ENCODE measurements at places on chromosomes 5 and 9.

GRCh38 chr5:179812135-179812825, 5.6 kb upstream of the MGAT4B start:
- DNase-seq: no peak

- DNase-seq: no peak
Measured at GRCh38 chr5:153988510-153988909, 50.2 kb downstream of the FAM114A2 start.

DNA sequence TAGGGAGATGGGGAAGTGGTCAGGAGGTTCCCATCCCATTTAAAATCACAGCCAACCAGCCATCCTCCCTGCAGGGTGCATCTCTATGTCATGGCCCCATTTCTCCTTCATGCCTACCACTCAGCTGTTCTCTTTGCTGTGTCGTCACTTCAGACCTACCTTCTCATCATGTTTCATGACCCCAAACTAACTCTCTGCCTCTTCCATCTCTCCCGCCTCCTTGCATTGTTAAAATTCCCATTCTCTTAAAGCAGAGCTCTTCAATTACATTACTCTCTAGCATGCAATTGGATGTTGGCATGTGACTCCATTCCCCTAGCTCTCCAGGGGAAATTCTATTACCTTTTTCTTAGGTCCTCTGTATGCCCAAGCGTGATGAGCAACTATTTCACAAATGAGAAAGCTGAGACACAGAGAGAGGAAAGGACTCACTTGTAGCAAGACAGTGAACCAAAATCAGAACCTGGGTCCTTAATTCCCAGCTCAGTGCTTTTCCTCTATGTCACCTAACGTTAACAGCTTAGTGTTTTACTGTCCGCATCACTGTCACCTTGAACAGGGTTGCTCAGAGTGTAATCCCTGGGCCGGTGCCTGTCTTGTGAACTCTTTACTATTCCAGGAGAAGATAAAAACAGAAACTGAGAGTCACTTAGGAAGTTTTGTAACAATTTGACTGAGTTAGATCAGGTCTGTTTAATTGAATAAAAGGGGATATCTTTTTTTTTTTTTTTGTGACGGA, 28.1 kb downstream of the PDE6A start:
- no peak for DNase-seq

DNA sequence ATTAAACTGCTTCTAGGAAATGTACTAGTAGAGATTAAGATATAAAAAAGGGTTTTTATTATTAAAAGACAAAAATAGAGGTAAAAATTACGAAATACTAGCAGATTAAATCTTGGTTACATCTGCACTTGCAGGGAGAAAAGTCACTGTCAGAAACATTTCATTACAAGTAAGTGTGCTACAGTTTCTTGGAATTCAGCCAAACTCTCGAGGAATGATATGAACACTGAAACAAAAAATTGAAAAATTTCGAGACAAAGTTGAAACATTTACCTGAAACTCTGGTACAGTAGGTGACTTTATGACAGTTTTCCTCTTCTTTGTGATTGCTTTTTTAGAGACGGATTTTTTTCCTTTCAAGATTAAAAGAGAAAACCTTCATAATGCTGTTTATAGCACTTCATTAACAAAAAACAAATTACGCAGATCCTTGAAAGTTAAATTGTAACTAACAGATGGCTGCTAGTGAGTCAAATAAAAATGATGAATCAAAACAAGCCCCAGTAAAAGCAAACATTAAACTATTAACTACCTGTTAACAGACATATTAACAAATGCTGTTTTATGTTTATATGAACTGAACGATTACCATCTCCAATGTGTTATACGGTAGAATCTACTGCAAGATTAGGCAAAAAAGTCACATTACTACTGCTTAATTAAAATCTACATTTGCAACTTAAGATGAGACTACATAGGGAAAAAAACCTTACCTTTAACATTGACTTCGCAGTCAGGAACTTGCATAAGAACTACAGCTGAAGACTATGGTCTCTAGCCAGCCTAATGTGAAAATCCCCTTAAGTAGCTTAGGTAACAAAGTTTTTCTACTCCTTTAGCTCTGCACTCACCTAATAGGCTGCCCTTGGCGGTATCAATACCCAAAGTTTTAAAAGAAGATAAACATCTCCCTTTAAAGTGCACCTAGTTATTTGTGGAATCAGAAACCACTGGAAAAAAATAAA, 61.4 kb downstream of the RANBP6 start:
- DNase-seq: no peak

DNA sequence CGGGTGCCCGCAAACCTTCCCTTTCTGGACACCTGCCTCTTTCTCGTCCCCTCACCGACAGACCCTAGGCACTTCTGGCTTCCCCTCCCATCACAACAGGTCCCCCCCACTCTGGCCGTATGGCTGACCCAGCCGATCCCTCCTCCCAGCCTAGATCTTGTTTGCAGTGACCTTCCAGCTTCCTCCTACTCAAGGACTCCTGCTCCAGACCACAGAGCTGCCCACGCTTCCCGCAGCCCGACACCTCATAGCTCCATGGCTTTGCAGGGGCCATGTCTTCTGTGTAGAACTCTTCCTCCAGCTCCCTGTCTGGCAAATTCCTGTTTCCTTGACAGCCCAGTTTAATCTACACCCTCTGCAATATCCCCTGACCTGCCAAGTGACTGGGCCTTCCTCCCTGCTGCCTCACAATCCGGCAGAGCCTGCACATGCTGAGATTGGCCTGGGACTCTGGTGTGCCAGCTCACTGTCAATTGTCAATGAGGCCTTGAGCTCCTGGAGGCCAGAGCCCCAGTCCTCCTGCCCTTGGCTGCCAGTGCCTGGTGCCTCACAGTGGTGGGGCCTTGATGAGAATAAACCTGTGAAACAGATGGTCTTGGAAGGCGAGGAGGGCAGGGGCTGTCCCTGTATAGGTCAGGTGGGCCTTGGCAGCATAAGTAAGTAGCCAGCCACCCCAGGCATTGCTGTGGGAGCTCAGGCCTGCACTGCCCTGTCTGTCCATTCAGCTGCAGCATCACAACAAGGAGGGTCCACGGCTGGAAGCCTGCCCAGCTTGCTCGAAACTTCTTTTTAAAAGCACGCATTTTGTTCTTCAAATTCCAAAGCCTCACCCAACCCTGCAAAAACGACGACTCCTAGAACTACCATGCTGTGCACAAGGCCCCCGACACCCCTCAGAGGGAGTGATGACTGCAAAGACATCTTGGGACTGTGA, 50.5 kb downstream of the GADD45G start:
- no peak for DNase-seq

DNA sequence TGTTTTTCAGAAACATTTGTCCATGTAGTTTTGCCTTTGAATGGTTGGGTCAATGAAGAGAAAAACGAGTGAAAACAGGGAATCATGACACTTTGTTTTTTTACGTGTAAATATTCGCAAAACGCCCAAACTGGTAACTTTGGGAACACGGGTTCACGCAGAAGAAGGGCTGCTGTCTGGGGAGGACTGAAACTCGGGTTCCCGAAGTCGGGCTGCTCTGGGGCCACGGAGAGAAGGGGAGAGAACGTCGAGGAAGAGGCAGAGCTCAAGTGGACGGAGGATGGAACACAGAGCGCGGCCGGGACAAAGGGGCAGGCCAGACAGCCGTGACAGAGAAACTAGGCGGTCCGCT, 478 bp upstream of the SETD9 start:
- DNase-seq: no peak

GRCh38 chr9:19149230-19149629, 21.9 kb upstream of the PLIN2 start:
- DNase-seq: no peak

DNA sequence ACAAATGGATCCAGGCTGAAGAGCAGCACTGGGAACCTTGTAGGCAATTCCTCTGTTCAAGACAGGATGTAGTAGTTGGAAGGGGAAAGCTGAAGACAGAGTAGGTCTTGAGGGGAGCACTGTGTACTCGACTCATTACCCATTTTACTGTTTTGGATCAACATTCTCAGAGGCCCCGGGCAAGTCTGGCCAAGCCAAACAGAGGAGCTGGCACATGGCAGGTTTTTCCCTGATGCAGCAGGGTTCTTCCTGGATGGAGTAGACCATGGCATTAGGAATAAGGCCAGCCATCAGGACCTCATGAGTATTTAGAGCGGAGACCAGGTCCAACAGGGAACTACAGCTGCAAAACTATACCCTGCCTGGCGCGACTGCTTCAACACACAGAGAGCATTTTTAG, 4.4 kb downstream of the SVEP1 start:
- DNase-seq: no peak

- no peak for DNase-seq
Measured at GRCh38 chr5:174057206-174057605, 11.7 kb downstream of the NSG2 start.

DNA sequence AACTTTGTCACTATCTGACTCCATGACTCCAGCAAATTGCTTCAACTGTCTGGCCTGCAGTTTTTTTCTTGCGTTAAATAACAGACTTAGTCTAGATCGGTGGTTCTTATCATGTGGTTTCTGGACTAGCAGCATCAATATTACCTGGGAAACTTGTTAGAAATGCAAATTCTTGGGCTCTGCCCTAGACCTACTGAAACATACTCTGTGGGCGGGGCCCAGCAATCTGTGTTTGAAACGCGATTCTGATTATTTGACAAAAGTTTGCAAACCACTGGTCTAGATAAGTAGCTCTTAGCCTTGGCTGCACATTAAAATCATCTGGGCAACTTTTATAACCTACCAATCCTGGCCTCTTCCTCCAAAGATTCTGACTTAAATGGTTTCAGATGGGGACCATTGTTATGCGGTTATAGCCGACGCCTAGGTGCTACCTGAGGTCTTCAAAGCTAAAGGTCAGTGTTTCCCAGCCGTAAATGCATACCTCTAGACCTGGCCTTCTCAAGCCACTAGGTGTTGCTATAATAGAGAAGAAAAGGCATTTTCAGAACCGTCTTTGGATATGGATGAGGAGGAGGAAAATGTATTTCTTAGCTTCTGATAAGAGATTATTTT, 74.0 kb downstream of the C9orf85 start:
- no peak for DNase-seq

DNA sequence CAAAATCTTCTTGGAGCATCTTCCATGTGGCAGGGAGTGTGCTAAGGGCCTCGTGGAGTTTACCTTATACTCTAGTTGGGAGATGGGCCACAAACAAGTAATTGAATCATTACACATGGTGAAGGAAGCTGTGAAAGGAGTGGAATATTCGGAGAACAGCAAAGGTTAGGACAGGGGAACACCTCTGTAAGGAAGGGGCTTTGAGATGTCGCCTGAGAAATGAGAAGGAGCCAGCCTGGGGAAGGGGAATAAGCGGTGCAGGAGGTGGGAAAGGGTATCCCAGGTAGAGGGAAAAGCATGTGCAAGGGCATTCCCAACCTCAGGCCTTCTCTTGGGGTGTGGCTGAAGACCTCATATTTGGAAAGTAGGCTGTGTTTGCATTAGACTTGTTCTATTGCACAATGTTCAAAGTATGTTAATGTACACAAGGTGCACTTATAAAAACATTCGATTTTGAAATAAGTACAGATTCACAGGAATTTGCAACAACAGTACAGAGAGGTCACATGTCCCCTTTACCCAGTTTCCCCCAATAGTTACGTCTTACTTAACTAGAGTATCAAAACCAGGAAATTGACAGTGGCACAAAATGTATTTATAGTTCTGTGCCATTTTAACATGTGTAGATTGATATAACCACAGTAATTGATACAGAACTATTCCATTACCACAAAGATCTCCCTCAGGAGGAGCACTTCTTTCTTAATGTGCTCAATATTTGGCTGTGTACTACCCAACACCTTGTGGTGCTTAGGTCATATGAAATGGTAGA, 2.4 kb upstream of the STOM start:
- no peak for DNase-seq

GRCh38 chr9:79672236-79672635, 100.5 kb downstream of the TLE4 start:
- DNase-seq: no peak

GRCh38 chr5:173663352-173664153, 47.1 kb upstream of the BOD1 start:
- DNase-seq: no peak

DNA sequence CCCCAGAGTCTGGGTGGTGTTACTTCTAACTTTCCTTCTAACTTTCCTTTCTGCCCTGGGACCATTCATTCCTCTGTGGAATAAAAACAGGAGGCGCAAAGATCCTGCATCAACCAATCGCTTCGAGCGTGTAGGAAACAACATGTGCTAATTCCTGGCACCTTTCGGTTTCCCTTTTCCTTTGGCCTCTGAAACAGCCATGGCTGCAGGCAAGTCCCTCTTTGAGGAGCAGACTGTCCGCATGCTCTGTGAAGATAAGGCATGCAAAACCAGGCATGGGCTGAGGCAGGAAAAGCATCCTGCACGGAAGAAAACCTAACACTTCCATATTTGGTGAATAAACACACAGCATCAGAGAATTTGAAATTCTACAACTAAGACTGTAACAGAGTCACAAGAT, 128.3 kb downstream of the HSD17B3 start:
- DNase-seq: no peak

DNA sequence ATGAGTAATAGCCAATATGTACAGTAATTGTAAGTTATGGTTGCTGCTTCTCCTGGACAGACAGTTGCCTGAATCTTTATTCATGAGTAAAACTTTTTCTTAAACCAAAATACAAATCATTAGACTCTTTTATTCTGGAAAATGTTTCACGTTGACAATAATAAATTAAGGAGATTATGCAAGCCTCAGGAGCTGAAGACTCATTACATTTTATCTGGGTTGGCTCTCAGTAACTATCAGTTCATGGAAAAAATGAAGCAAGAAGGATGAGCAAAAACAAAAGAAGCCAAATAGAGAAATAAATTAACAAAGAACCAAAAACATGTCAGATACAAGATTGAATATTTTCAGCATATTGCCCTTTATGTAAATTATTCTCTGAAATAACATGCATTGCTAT, 88.9 kb upstream of the PRR16 start:
- DNase-seq: no peak

- DNase-seq: no peak
Measured at GRCh38 chr5:126677121-126677520, 76.4 kb downstream of the PHAX start.

- DNase-seq: no peak
Measured at GRCh38 chr5:180376511-180376910, 23.4 kb upstream of the GFPT2 start.

GRCh38 chr5:522899-523440, 1.3 kb downstream of the SLC9A3 start:
- DNase-seq: no peak

DNA sequence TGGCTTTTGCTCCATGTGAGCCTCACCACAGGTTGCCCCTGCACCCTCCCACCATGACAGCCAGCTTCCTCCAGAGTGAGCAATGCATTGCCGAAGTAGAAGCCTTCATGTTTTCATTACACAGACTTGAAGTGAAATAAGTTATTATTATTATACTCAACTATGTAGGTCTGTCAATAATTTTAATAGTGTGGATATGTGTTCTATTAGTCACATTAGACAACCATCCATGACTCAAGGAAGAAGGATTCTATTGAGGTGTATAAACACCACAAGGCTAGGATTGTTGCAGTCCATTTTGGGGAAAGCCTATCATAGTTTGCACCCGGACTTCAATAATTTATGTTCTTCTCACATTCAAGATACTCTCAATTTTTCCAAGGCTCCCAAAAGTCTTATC, 369.5 kb downstream of the TAF11L14 start:
- no peak for DNase-seq

All from COR-L47 (cell line).